CD8-positive, alpha-beta memory T cell (primary cell): ENCODE measurements at places on chromosomes 7 and 10.
A peak's percentile ranks its signal among the peaks of the same experiment; 100 is the strongest.

- DNase-seq: peak; percentile 47
Measured at GRCh38 chr7:98211221-98211675, at the start of gene BHLHA15. Gene BHLHA15 (plus strand): TSS chr7:98211439. CDS start chr7:98212310, 871 bp downstream.

DNA sequence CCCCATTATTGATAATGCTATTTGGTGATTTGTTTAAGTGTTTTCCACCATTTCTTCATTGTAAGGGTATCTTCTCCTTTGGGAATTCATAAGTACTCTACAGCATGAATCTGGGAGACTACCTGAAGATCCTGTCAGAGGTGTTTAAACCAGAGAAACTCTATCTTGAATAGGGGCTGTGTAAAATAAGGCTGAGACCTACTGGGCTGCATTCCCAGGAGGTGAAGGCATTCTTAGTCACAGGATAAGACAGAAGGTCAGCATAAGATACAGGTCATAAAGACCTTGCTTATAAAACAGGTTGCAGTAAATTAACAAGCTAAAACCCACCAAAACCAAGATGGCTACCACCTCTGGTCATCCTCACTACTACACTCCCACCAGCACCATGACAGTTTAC is 13.4 kb upstream of the OR2A5 start:
- no peak for DNase-seq

- DNase-seq: no peak
Measured at GRCh38 chr10:94645285-94645684, 38.2 kb upstream of the CYP2C18 start.

DNA sequence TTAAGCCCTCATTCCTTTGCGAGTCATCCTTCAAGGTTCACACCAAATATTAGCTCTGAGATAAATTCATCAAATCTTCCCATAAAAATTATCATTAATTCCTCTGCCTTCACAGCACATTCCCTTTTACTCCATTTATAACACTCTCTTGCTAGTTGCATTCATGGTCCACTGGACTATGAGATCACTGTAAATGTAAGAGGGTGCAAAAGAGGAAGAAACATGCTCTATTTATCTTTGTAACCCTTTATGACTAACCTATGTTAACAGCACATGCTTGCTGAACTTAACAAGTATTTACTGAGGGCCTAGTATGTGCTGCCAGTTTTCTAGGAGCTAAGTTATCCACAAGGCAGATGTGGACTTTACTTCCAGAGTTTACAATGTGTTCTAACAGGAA is 86.7 kb upstream of the TMEM168 start:
- no peak for DNase-seq

GRCh38 chr7:91636129-91636724 is 244.3 kb downstream of the MTERF1 start:
- no peak for DNase-seq

- DNase-seq: no peak
Measured at GRCh38 chr10:125976960-125977605, 80.7 kb downstream of the FANK1 start.

DNA sequence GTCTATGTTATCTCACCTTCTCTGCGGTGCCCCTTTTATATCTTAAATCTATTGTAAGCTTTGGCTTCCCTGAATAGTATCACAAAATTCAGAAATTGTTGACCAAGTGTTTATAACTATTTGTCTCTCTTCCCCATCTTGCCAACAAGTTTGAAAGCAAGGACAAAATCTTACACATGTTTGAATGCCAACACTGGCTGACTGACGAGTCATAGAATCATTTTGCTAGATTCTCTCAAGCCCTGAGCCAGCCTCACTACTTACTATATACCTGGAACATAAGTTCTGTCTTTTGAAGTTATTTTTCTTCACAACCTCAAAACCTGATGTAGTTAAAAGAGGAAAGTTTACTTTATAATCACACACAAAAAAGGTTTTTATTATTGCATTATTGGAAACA is 700.7 kb downstream of the PHTF2 start:
- DNase-seq: no peak

- DNase-seq: no peak
Measured at GRCh38 chr10:49415846-49416245, 20.0 kb upstream of the DRGX start.

DNA sequence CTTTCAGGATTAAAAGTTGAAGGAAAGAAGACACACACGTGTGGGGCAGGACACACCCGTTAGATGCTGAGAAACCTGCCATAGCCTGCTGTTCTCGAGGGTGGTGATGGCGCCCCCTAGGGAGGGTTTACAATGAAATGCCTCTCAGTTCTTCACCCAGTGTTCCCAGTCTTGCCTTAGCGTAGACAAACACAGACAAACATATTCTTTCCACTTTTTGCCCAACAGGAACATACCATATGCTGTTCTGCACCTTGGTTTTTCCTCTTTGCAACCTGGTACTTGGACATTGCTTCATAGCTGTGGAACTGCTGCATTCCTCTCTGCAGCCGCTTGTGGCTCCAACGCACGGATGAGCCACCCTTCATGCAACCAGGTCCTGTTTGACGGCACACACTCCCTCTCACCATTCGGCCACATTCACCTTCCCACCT is 23.3 kb upstream of the HSPA12A start:
- DNase-seq: no peak

DNA sequence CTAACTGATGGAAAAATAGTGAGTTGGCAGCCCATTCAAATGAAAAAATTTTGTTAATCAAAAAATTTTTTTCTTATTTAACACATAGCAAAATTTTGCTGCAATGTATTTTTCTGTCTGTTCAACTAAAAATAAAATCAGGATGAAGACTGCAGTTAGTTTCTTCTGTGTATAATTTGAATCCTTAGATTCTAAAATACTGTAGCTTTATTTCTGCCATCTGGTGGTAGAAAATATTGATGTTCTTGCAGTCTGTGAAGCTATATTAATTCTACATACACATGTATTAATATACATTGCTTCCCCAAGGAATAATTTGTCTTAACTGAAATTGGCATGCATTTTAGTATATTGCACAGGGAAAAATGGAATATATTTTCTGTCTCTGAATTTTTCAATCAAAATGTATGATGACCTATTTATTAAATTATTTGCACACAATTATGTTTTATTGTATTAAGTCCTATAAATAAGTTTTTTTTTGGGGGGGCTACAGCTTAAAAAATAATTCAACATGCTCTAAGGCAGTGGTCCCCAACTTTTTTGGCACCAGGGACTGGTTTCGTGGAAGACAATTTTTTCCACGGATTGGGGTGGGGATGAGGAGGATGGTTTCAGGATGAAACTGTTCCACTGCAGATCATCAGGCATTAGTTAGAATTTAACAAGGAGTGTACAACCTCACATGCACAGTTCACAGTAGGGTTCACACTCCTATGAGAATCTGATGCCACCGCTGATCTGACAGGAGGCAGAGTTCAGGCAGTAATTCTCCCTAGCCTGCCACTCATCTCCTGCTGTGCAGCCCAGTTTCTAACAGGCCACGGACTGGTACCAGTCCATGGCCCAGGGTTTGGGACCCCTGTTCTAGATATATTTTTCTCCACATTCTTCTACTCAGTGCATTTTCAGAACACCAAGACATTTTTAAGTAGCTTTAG is 119.4 kb downstream of the GNAT3 start:
- no peak for DNase-seq

GRCh38 chr10:49647985-49648795 is 31.3 kb upstream of the C10orf53 start:
- no peak for DNase-seq

DNA sequence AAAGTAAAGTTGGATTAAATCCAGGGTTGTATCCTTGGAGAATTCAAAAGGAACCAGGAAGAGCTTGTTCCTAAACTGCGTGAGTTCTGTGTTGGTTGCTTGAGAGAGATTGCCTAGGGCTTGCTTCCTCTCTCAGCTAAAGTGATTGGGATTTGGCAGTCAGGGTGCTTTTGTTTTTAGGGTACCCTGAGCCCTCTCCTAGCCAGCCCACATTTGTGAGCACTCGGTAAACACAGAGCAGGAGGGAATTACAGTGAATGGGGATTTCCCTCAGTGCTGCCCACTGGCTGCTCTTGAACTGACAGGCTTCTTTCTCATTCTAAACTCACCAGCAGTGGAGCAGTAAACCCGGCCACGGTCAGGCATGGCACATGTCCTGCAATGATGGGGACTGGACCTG is 146.9 kb downstream of the TPST1 start:
- DNase-seq: no peak

- DNase-seq: no peak
Measured at GRCh38 chr10:117542706-117543224, at the start of gene EMX2. Gene EMX2 (plus strand): TSS chr10:117542746. CDS start chr10:117543268, 522 bp downstream.

- DNase-seq: no peak
Measured at GRCh38 chr10:53115660-53116059, 343.1 kb upstream of the MBL2 start.

GRCh38 chr7:103955985-103956384 is 33.5 kb downstream of the RELN start:
- DNase-seq: no peak

DNA sequence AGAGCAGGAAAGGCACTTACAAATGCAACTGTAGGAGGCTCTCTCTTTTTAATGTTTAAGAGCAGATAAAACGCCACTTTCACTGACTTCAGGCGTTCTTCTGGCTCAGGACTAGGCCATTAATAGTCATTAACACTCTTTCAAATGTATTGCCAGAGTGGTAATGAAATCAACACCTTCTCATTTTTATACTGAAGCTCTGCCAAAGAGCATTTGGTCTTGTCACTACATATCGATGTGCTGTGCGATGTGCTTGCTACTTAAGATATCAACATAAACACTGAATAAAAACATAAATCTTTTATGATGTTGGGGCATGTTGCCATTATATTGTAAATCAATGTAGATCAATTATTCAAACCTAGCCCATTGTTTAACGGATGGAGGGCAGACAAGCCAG is 634.7 kb downstream of the ARL4A start:
- no peak for DNase-seq

GRCh38 chr7:73612598-73613269 is 11.6 kb downstream of the MLXIPL start:
- DNase-seq: no peak

DNA sequence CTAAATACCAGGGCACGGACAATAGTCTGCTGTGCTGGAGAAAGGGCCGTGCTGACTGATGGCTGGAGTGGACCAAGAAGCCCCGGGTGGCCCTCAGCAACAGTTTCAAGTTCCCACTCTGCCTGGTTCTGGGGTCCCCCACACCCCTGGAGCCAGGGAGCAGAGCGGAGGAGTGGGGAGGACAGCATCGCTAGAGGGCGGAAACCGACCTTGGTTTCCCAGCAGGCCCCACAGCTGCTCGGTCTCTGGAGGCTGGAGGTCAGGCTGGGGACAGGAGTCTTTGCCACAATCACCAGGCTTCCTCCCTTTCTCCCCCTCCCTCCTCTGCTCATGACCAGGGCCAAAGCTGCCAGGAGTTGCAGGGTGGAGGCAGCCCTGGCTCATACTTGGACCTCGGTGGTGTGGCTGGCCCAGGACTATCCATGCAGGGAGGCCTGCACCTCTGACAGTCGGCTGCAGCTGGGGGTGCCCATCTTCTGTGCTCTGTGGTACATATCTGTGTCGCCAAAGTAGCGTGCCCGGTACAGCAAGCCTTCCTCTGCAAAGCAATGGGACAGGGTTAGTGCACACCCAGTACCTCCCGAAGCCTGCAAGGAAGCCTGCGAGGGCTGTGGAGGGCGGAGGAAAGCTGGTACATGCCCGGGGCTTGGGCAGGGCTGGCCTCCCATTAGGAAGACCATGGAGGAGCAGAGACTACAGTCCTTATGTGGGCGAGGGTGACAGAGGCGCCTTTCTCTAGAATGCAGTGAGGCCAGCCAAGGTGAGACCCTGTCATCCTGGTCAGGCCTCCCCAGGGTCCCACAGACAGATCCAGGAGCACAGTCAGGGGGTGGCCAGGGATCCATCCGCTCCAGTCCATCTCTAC is 19.1 kb downstream of the DNAJB12 start:
- peak; percentile 43 for DNase-seq

- DNase-seq: peak; percentile 55
Measured at GRCh38 chr10:33125522-33126517, 167.8 kb upstream of the ITGB1 start.

DNA sequence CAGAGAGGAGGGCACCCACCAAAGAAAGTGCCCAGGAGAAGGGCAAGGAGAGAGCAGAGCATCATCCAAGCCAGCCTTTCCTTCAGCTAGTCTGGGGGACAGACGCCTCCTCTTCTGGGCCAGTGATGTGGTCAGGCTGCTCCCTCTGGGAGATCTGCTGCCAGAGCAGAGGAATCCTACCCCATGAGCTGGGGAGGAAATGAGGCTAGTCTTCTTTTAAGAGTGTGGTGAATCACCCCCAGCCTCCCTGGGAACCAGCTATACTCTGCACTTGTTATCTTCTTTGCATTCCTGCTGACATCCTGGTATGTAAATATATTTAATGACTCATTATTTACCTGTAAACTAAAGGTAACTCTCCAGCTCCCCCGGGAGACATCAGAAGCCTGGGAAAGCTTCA is 41.6 kb upstream of the EPHB6 start:
- DNase-seq: peak; percentile 43

DNA sequence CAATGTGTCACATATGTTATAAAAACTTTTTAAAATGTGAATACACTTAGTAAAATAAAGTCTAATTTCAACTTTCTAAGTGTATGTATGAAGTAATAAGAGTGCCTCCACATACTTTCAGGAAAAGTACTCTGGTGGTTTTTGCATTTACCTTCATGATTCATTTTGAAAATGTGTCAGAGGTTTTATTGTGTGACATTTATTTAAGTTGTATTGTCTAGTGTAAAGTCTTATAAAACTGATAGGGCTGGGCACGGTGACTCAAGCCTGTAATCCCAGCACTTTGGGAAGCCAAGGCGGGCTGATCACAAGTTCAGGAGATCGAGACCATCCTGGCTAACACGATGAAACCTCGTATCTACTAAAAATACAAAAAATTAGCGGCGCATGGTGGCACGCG is 226.5 kb downstream of the ITGB1 start:
- DNase-seq: no peak

DNA sequence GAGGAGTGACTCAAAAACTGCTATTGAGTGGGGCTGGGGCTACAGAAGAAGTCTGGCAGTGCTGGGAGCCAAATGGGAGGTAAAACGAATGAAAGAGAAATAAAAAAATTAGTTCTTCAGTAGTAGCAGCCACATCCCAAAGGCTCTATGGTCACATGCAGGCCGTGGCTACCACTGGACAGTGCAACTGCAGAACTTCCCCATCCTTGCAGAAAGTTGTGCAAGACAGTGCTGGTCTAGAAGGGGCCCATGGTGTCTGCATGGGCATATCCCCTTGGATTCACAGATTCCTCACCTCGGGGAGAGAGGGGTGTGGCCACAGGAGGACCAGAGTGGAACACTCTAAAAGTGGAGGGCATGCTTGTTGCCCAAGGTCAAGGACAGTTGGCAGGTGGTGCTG is 47.6 kb downstream of the RPS24 start:
- DNase-seq: no peak

- no peak for DNase-seq
Measured at GRCh38 chr7:131100357-131101054, 227.2 kb upstream of the MKLN1 start.

- no peak for DNase-seq
Measured at GRCh38 chr7:103101543-103101942, 26.6 kb downstream of the ARMC10 start.

- no peak for DNase-seq
Measured at GRCh38 chr7:86863452-86863851, 196.0 kb downstream of the ELAPOR2 start.
